ENCODE measurements at places on chromosomes 5 and 9.

GRCh38 chr5:181215997-181216989 is 6.8 kb upstream of the TRIM41 start:
- DNase-seq: peak; percentile 40

- DNase-seq: peak; percentile 75
These were observed 739 bp downstream of the CARD9 start for GRCh38 chr9:136372561-136373299.

DNA sequence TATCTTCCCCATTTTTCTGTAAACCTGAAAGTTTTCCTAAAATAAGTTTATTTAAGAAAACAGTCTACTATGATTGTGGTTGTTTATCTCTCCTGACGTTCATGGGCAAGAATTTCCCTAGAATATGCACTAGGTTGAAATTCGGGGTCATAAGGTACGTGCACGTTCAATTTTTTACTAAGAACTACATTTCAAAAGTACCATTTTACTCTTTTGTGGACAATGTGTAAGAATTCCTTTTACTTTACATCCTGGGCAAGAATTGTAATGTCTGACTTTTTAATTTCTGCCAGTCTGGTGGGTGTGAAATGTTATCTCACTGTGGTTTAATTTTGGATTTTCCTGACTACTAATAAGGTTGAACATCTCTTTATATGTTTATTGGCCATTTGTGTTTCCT is 12.4 kb downstream of the IL5 start:
- DNase-seq: no peak

GRCh38 chr5:152004095-152004494 is 79.4 kb upstream of the GLRA1 start:
- DNase-seq: no peak

DNA sequence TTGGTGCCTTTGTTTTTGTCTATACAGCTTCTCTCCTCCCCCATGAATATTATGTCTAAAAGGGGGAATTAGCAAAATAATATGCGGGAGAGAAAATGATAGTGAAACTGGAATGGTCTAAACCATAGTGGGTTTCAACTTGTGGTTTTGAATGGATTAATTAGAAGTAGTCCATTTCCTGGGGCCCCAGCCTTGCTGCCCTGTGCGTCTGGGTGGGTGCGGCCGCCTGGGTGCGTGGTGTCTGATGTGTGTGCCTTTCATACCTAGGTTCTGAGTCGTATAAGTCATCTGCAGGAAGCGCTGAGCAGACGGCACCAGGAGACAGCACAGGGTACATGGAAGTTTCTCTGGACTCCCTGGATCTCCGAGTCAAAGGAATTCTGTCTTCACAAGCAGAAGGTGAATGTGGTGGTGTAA is 120.0 kb upstream of the CACNA1B start:
- DNase-seq: no peak

GRCh38 chr9:135909371-135909770 is 2.0 kb upstream of the CAMSAP1 start:
- DNase-seq: no peak

DNA sequence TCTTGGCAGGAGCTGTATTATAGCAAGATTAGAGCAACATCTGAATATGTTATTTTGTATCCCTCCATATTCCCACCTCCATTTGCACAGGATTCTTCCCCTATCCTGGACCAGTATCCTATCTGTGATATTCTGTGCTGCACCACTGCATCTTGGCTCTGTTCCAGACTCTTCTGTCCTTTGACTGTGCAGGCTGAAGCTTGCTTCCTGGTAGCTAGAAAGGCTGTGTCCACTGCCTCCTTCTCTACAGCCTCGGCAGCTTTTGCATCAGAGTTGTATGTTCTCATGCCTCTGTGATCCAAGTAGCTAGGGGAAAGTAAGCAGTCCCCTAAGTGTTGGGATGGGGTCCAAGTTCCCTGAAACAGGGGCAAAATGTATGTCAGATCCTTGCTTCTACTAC is 104.1 kb downstream of the GAS1 start:
- DNase-seq: no peak

All from left hindlimb (tissue), 1 donor.